GM20000 (cell line): ENCODE measurements at places on chromosomes 4 and X.
A peak's percentile ranks its signal among the peaks of the same experiment; 100 is the strongest.

GRCh38 chr4:84691170-84691691 is 108.3 kb downstream of the CDS1 start:
- DNase-seq: no peak

- DNase-seq: no peak
These were observed 85.4 kb downstream of the AFAP1 start for GRCh38 chr4:7854216-7854615.

DNA sequence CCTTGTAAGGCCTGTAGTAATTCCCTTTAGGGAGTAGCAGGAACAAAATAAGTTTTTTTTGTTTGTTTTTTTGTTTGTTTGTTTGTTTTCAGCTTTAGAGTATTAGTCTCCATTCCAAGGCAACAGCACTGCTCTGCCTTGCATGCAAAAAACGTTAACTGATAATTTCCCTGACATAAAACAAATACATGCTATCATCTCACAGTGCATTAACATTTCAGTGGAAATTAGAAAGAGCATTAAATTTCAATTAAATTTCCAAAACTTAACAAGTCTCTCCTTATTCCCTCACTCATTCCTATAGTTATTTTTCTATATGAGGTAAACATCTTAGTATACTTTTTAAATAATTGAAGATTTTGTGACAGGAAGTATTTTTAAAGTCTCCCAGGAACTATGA is 378.4 kb upstream of the PCDH7 start:
- DNase-seq: no peak

- DNase-seq: peak; percentile 77
These were observed 11.2 kb upstream of the PDGFRA start for GRCh38 chr4:54217642-54218495.

- DNase-seq: no peak
These were observed 35.3 kb downstream of the CD99L2 start for GRCh38 chrX:150863191-150863590.

DNA sequence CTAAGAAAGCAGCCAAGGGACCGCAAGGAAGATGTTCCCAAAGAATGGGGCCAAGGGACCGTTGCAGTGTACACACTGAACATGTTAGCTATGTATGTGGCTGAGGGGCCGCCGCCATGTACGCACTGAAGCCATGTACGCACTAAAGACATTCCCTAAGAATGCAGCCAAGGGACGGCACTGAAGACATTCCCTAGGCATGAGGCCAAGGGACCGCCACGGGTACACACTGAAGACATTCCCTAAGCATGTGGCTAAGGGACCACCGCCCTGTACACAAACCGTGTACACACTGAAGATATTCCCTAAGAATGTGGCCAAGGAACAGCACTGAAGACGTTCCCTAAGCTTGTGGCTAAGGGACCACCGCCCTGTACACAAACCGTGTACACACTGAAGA is 54.0 kb downstream of the DHRSX start:
- no peak for DNase-seq

GRCh38 chrX:41808047-41808446 is 84.1 kb downstream of the GPR82 start:
- DNase-seq: no peak

GRCh38 chrX:109403922-109404321 is 78.0 kb downstream of the GUCY2F start:
- DNase-seq: no peak

DNA sequence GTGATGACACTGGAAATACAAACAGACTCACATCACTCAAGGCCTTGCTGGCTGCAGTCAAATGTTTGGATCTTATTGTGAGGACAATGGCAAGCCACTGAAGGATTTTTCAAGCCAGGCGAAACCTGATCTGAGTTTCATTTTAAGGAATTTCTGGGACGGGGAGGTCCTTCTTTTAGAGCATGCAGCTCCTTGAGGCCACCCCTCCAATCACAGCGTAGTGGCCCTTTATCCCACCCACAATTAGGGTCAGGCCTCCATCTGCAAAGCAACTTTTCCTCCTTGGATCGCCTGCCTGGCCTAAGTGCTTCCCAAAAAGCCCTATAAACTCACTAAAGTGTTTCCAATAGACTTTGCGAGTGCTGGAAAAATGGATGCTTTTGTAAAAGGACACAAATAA is 115.5 kb downstream of the EFHC2 start:
- no peak for DNase-seq

DNA sequence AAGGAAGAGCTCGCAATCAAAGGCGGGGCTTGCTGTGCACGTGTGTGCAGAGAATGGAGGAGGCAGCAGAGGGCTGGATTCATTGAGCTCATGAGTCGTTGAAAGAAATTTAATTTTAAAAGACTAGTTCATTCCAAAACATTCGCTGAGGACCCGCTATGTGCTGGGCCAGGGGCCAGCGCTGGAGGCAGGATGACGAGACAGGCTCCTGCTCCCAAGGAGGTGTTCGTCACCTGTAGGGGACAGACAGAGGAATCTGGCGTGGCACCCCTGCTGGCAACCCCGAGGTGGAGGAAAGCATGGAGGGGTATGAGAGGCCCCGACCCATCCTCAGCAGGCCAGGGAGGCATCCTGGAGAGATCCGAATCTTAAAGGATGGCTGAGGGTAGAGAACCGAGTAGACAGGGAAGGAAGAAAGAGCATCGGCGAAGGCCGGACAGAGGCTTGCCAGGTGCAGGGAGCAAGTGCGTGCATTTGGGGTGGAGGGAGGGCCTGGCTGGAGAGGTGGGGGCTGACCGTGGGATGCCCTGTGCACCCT is 96.4 kb downstream of the CPZ start:
- no peak for DNase-seq

- DNase-seq: no peak
These were observed 159.4 kb downstream of the ANTXR2 start for GRCh38 chr4:79913581-79913980.
